ENCODE measurements at places on chromosomes 3 and 15.
A peak's percentile ranks its signal among the peaks of the same experiment; 100 is the strongest.

- DNase-seq: no peak
Measured at GRCh38 chr3:11385326-11385725, 113.1 kb downstream of the ATG7 start.

DNA sequence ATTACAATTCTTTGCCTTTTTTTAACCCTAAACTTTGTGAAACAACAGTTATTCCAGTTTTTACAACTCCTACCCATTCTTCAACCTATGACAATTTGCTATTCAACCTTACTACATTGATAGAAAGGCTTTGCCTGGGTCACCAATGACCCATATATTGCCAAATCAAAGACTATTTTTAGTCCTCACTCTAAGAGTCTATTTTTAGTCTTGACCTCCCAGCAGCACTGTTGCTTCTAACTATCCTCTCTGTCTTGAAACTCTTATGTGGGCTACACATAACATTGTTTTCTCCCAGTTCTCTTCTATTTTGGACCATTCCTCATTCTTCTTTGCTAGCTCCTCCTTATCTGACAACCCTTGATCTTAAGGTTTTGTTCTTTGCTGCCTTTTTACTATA is 71.4 kb downstream of the C3orf80 start:
- DNase-seq: no peak

- no peak for DNase-seq
Measured at GRCh38 chr15:68389936-68390817, 41.8 kb downstream of the ITGA11 start.

- DNase-seq: no peak
Measured at GRCh38 chr3:135667061-135667460, 298.5 kb upstream of the PPP2R3A start.

DNA sequence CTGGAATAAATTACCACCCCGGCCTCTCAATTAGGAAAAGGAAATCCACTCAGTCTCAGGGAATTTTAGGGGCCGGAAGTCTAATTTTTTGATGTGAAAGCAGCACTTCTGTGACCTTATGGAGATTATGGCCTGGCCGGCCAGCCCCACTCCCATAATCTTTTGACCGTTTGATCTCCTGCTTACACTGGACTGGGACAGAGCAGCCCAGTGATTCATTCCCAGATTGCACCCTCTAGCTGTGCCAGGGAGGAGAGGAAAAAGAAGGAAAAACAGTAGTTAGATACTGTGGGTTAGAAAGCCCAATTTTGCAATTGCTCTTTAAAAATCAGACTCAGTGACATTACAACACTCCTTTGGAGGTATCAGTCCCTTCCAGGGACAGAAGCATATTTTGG is 32.4 kb downstream of the GJD2 start:
- no peak for DNase-seq

GRCh38 chr3:33926998-33927605 is 128.7 kb downstream of the PDCD6IP start:
- DNase-seq: no peak

DNA sequence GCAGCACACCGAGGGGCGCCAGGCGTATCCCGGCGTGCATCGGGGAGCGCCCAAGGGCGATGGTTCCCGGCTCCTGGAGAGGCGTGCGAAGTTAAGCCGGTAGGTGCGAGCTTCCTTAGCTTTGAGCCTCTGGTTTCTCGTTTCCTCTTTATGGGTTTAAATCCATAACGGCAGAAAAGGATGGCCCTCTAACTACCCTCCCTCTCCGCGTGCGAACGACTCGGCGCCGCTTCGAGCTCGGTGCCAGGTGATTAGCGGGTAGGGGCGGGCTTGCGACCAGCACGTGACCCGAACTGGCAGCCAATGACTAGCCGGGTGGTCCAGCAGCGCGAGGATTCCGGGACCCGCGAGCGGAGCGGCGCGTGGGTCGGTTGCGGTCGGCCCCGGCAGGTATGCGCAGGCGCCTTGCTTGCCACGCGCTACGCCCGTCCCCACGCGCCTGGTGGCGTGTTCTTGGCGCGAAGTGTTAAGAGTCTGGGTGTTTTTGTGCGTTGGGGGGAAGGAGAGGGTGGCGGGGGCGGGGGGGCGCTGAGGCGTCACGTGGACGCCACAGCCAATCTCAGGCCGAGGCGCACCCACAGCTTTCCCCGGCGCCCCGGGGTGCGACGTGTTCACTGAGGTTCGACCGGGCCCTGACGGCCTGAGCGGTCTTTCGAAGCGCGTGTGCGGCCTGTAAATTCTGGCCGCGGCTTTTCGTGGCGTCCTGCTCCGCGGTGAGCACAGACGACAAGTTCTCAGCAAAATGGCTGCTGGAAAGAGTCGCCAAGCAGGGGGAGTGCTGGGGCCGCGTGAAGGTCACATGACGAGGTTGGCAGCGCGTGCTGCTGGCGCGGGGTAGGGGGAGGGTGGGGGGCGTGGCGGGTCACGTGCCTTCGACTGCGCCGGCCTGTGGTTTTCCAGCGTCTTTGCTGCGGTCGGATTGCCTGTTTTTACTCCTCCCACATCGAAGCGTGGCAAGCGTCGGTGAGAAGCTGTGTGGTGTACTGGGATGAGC is 38.7 kb upstream of the MGA start:
- DNase-seq: peak; percentile 90

DNA sequence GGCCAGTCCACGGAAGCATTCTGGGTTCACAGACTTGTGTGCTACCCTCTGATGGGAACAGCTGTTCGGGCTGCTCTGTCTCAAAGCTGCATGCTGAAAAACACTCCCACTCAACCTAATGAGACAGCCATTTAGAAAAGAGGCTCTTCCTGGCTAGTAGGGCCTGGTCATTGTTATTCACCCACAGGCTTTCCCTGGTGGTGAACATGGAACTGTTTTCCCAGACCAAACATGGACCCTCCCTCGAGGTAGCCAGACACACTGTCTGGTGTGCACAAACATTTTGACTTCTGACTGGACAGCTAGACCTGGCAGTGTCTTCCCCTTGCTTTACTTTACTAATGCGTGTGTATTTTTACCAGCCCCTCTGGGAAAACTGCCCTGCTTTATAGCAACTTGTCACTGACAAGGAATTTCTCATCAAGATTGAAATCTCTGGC is 39.0 kb downstream of the MECOM start:
- DNase-seq: no peak

DNA sequence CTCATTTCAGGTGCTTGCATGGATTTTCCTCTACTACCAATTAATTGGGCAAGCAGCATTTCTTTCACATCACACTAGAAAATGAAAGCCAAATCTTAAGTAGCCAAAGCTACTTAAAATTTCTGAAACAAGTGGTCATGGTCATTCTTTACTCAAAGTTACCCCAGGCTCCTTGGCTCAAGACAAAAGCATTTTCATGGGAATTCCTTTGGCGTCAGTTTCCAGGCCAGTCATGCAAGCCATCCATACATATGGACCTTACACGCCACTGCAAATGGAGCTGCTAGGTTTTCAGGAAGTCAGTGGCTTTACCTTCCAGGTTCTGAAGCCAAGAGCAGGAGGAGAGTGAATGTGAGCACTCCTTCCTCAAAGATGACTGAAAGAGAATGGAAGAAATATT is 83.7 kb upstream of the IL12A start:
- no peak for DNase-seq

DNA sequence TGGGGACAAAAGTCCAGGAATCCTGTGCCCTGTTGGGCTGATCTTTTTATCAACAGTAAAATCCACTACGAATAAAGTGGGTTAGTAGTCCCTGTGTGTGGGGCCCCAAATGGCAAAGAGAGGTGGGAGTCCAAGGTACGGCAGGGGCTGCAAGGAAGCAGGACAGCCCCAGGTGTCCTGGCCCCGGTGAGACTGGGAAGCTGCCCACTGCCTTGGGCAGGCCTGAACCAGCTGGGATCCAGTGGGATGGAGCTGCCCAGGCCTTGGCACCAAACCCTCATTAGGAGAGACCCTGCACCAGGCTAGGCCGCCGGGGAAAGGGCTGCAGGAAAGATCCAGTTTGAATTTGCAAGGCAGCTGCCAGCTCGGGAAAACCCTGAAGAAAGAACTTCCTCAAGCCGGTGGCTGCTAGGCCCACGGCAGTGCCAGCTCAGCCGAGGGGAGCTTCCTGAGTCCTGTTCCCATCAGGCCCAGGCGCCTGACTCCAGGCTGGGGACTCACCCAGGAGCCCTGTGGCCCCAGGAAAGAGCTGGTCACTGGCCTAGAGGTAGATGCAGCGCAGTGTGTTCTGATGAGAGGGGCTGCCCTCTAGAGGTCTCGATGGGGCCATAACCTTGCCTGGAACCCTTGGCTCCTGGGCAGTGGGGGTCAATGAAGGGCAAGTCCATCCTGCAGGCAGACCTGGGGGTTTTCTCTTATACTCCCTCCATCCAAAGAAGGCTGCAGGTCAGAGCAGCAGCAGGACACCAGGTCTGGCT is 14.4 kb upstream of the GNAI2 start:
- DNase-seq: no peak

DNA sequence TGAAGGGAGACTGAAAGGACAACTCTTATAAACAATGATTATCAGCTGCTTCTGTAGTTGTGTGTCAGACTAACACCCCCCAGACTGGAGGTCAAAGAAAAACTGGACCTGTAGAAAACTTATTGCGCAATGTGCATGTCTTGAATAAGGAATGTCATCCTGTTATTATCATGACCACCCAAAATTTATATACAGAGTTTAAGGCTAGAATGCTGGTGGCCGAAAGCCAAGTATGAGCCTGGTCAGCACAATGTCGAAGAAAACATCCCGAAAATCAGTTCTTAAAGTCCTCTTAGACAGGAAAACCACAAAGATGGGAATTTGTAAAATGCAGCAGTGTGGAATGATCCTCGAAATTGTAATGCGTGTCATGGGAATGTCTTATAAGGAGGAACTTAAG is 29.3 kb downstream of the RFTN1 start:
- DNase-seq: no peak

- DNase-seq: no peak
Measured at GRCh38 chr3:14598143-14598569, 53.4 kb upstream of the CCDC174 start.

- DNase-seq: no peak
Measured at GRCh38 chr15:70974004-70974832, 81.6 kb downstream of the LRRC49 start.

GRCh38 chr3:135366816-135367215 is 571.8 kb downstream of the EPHB1 start:
- no peak for DNase-seq
